Forelimb muscle (tissue), 1 donor: ENCODE measurements at places on chromosomes 4 and X.

GRCh38 chrX:8067754-8068462 lies 103.2 kb downstream of the VCX2 start:
- DNase-seq, result no peak

DNA sequence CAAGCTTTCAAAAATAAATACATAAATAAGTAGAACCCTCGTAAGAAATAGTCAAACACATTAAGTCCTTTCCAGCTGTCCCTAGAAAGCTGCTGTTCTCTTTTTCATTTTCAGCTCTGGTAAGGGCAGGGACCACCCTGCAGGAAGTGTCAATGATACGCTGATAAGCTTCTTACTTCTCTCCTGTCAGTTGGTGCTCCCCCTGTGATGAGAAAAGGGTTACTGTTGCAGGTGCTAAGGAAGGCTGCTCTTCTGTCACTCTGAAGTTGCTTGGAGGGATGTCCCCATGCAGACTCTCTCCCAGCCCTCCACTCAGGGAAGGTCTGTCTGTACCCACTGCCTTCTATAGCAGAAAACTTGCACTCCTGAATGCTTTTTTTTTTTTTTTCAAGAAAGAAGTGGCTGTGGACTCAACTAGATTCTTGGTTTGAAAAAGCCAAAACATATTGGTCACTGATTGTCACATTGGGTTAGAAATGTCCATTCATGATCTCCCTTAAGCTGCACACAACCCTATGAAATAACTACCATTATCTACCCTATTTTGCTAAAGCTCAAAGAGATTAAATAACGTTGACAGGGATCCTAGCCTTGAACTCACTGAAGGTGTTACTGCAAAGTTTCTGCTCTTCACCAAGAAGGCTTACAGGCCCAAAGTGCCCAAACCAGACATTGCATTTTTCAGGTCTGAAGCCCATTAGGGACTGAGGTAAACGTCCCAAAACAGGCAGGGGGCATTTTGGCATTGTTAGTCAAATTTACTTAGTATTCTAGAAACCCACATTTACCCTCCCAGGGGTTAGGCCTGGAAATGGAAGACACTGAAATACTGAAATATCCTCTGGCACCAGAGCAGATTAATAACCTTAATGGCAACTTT lies 1.2 kb downstream of the CXCL3 start:
- no peak for DNase-seq

GRCh38 chr4:152679414-152680281 lies at the start of gene TMEM154:
Gene TMEM154 (minus strand): TSS chr4:152679997. CDS start chr4:152679933, 64 bp downstream.
- no peak for DNase-seq

- DNase-seq, result no peak
These were observed 76.8 kb downstream of the IL15 start for GRCh38 chr4:141713185-141713584.

GRCh38 chrX:40424259-40424658 lies 156.5 kb upstream of the ATP6AP2 start:
- no peak for DNase-seq

DNA sequence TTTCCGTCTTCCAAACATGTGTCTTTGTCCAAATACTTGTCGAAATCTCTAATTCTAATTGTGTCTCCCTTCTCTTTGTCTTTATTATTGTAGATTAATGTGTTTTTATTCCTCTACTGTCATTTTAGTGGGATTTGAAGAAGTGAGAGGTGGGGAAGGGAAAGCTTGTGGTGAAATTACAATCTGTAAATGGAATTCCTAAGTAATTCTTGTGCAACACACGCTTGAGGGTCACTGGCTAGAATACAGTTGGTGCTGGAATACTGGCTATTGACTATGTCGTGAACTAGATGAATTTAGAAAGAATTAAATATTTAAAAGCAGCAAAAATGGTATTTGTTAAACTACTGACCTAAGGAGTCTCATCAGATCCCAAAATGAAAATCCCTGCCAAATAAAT lies 10.7 kb upstream of the FNIP2 start:
- DNase-seq, result no peak

- no peak for DNase-seq
These were observed 3.8 kb downstream of the G6PD start for GRCh38 chrX:154542723-154543424.

- no peak for DNase-seq
These were observed 23.9 kb upstream of the HSD17B10 start for GRCh38 chrX:53458082-53458481.

DNA sequence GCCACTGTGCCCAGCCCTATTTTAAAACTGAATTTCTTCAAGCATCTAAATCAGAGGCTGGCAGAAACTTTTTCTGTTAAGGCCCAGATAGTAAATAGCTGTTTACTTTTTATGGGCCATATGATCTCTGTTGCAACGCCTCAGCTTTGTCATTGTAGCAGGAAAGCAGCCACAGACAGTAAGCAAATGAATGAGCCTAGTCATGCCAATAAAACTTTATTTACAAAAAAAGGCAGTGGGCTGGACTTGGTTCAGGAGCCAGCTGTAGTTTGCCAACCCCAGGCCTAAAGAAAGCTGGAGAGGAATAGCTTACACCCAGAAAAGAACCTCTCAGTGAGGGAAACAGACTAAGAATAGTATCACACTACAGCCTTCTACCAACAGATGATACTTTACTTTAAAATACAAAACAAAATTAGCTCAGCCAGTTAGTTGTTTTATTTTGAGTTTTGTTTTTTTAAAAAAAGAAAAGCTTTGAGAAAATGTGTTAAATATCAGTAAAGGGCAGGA lies 25.5 kb downstream of the CHST7 start:
- no peak for DNase-seq

- no peak for DNase-seq
These were observed 339.0 kb upstream of the PABPC4L start for GRCh38 chr4:134540588-134540987.

DNA sequence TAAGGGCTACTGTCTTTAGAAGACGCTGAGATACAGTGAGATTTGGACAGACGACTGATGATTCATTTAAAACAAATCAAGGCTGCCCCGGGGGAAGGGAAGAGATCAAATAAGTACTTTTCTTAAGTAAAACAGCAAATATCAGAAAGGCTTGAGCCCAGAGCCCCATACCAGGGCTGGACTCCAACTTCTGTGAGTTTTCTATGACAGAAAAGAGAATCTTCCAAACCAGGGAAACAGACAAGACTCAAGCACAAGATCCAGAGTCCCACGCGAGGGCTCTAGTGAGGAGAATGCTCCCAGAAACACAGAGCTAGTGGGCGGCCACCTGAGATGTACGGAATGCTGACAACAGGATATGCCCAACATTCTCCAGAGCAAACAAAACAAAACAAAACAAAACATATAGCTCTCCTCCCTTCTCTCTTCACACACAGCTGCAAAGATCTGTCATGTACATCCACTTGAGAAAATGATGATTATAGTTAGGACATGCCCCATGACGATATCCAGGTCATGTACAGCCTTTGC lies 13.1 kb downstream of the ACSL1 start:
- no peak for DNase-seq

DNA sequence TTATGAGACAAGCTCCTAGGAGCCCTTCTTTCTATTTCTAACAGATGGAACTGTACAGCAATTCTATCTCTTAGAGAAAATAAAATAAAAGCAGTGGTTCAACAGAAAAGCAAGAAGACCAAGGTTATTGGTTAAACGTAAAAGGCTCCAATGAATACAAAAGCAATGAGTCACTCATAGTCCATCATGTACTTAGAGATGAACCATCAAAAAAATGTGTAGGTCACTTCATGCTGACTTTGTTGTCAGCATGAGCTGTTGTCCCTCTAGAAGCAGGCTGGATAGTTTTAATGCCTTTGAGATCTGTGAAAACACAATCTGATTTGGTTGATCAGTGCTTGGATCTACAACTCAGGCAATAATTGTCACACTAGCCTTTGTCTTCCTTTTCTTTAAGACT lies 378.6 kb upstream of the ANXA10 start:
- DNase-seq, result no peak

- DNase-seq, result no peak
These were observed 3.1 kb downstream of the ZNF827 start for GRCh38 chr4:145935253-145936141.

DNA sequence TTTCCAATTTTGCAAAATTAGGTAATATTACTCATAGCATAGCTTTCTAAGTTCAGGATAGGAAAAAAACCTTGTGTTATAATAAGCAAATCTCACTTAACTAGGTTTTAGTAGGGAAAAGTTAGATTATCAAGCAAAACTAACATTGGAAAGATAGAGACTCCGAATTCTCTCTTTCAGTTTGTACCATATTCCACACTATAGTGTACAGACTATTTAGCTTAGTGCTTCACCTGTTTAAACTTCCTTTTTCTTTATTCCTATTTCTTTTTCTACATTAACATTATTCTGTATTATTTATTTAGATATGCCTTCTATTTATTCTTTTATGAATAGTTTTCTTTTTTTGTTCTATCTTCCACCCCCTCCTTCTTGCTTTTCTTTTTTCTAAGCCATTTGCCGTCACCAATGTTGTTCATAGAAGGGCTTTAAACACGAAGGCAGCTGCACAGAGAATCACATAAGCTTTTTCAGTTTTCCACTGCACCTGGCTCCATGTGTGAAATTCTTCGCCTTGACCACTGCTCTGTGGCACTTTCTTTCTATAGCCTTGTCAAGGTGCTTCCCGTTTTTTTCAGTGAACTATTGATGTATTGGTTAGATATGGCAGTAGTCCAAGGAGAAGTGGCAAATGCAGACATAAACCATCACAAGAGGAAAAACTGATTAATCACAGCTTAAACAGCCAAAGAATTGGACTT lies 8.5 kb downstream of the PCDH10 start:
- no peak for DNase-seq

GRCh38 chr4:71827826-71828225 lies 43.9 kb upstream of the GC start:
- no peak for DNase-seq

GRCh38 chrX:69988955-69989394 lies 60.8 kb downstream of the AWAT2 start:
- DNase-seq, result no peak

- DNase-seq, result no peak
These were observed 97.7 kb upstream of the RBPJ start for GRCh38 chr4:26223155-26223554.

DNA sequence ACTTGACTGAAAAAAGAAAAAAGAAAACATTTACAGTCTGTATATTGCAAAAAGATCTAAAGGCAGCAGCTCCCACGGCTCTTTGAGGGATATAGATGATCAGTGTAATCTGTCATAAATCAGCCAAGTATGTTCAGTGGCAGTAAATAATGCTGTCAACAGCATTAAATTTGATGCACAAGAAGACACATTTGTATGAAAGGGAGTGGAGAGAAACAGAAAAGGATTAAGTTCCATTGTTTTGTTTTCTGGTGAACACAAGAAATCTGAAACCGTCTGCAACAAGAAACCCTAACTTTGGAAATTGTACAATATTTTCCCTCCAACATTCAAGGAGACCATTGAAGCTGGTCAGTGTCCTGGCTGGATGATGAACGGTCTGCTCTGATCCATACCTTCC lies 27.6 kb upstream of the C1QTNF7 start:
- no peak for DNase-seq

- DNase-seq, result no peak
These were observed 181.1 kb upstream of the SMIM31 start for GRCh38 chr4:164572877-164573279.
